ENCODE measurements at places on chromosomes 4 and X.
A peak's percentile ranks its signal among the peaks of the same experiment; 100 is the strongest.

GRCh38 chr4:26080870-26081628, 167.0 kb downstream of the SMIM20 start:
- DNase-seq: no peak

DNA sequence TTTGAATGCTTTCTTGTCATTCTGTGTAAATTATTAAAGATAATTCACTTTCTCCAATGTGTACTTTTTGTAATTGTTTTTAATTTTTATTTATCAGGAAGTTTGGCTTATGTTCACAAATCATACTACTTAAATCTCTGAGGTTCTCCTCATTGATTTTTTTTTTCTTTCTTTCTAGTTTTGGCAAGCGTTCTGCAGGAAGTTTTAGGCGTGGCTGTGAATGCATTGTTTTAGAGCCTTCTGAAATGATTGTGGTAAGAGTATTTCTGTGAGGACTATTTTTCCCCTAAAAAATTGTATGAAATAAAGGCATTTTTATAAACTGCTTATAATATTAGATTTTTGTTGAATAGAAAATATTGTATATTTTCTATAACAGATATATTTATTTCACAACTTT, 135.8 kb downstream of the RAPGEF2 start:
- DNase-seq: no peak

- DNase-seq: no peak
These were observed 50.3 kb downstream of the HMX1 start for GRCh38 chr4:8821151-8821950.

GRCh38 chrX:45445745-45446412, 245.2 kb upstream of the DIPK2B start:
- no peak for DNase-seq

DNA sequence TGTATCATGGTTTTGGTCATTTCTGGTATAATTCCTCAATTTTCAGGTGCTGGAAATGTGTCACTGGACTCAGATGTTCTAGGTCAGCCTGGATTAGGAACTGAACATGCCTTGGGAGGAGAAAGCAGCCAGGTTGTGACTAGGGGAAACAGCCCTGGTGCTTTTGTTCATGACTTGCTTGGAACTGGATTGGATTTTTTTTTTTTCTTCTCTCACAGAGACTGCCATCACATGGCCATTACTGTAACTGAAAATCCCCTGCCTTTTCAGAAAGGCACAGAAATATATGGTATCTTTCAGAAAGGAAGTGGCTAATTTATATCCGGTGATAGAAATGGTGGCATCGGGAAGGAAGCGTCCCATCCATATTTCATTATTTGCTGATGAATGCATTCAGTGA, 34.6 kb downstream of the SEPTIN11 start:
- no peak for DNase-seq

GRCh38 chrX:15448010-15448639, 45.0 kb downstream of the PIR start:
- DNase-seq: no peak

DNA sequence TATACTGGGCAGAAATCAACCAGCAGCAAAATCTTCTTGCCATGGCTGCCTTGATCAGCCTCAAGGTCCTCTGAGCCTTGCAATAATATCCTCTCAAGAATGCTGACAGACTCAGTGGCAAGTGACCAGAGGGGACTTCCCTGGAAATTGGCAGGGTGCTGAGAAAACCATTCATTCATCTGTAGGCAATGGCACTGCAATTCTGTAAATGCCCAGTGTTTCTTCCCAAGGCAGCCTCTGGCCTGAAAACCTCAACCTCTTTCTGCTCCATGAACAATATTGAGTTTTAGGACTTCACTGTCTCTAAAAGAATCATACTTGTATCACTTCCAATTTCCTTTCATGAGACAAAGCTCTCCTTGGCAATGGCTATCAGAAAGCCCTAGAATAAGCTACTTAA, 754.3 kb upstream of the TENM3 start:
- DNase-seq: no peak

- no peak for DNase-seq
These were observed 3.6 kb downstream of the MID1IP1 start for GRCh38 chrX:38804682-38805431.

DNA sequence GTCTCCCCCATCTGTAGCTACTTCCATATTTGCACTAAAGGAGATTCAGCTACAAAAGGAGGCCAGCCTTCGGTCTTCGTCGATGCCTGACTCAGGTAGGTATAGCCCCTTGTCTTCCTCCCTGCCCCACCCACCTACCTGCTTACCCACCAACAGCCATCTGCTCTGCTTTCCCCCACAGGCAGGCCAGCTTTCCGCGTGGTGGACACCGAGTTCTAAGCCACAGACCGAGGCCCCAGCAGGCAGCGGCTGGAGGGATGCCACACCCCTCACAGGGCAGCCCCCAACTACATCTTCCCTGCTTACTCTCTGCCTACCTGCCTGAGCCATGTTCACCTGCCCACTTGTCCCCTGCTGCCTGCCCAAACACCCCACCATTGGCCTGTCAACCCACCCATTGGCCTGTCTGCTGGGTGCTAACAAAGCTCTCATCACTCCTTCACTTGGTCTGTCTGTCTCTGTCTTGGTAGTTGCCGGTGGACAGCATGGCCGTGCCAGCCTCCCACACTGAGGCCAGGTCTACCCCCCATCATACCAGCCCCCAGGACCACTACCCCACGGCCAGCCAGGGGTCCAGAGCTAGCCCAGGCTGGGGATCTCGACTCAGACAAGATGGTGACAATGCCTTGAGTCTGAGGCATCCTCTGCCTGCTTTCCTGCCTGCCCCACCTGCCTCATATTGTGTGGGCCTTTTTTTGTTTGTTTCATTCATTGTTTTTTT, 4.1 kb upstream of the USP11 start:
- DNase-seq: no peak

DNA sequence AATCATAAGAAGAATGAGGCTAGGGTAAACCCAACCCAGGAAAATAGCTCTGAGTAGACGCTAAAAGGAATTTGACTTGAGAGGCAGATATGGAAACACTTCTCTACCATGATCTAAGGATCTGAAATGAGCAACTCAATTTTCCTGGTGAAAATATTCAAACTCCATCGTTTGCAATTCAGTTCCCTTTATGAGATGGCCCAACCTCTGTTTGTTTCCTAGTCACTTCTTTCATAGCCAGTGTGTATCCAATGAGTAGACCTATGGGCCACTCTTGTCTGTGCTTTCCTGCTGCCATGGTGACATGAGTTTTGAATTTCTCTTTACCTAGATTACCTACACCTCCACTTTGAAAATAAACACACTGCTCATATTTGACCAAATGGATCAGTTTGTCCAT, 176.2 kb upstream of the GPRIN3 start:
- DNase-seq: no peak

DNA sequence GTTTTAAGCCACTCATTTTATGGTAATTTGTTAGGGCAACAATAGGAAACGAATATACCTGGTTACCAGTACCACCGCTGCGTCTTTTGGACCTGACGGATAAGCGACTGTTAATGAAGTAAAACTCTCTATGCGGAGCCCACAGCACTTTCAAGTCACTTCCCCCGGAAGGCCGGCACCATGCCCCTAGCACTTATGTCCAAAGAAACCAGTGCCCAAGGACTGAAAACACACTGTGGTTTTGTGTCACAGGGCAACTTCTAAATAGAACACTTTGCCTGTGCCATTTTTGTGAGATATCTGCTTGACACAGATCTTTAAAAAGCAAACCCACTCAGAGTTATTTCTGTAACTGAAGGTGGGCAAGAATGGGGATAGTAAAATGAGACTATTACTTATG, 22.7 kb downstream of the SH3KBP1 start:
- DNase-seq: no peak

DNA sequence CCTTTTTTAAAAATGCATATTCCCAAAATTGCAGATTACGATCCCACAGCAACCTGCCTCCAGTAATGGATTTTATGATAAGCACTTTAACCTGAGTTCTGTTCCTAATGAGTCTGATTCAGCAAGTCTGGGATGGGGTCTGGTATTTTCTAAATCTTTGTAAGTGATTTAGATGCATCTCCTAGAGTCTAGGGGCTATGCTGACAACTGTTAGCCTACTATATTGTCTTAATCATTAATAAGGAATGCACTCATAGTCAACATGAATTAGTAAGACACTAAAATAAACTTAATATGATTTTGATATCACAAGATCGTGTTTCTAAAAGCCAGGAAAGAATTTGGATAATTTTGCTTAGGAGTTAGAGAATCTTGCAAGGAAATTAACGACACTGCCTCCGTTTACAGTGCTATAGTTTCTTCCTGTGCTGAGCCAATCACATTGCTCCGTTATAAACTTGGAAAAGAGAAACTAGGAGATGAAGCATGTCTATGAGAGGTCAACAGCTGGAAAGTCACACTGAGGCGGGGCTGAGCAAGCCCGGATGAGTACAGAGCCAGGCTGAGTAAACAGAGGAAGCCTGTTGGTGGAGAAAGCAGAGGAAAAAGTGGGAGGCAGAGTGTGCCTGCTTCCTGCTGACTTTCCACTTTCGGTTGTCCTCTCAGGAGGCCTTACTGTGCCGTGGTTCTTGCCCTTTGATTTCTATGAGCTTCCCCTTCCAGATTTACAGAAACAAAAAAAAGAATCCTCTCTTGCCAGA, 5.4 kb downstream of the SCARB2 start:
- DNase-seq: no peak

GRCh38 chr4:45155081-45155777, 428.9 kb upstream of the GNPDA2 start:
- DNase-seq: no peak

DNA sequence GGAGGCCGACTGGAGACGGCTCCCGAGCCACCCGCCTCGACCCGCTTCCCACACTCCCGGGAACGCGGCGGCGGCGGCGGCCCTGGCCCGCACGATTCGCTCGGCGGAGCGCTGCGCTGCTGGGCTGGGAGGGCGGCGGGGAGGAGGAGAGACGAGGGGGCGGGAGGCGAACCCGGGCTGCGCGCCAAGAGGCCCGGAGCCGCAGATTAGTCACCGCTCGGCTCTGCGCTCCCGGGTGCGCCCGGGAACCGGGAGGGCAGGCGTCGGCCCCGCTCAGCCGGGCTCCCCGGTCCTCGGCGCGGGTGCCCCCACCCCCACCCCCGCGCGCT, 11.2 kb upstream of the BCOR start:
- DNase-seq: no peak

- DNase-seq: no peak
These were observed 12.1 kb upstream of the ETNPPL start for GRCh38 chr4:108774809-108775530.

DNA sequence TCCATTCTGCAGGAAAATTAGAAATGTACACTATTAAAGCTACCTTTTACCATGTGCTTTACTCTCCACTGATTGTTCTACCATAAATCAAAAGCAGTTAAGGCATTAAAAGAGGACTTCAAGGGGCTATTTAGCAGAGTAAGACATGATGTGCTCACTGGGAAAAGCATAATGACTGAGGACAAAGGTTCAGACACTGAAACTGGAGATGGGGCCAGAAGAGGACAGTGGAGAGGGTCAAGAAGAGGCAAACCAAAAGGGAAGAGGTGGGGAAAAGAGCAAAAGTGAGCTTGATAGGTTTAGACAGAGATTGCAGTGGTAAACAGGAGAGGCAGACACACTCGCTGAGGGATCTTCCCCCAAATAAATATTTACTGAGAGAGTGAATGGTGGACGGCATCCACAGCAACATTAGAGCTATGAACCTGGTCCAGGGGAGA, 23.8 kb downstream of the SH3RF1 start:
- DNase-seq: no peak

DNA sequence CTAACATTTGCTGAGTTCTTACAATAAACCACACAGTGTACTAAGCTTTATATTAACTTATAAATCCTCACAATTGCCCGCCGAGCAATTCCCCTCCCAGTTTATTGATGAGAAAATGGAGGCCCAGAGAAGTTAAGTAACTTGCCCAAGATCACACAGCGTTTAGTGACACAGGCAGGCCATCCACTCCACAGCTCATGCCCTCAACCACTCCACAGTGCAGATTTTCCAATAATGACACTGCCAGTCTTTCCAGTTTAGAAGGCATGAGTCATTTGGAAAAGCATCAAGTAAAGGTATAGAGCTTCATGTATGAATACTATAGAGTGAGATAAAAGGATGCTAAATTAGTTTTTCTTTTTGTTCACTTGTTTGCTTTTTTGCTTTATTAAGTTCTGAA, 208.5 kb downstream of the CAMK2D start:
- no peak for DNase-seq

DNA sequence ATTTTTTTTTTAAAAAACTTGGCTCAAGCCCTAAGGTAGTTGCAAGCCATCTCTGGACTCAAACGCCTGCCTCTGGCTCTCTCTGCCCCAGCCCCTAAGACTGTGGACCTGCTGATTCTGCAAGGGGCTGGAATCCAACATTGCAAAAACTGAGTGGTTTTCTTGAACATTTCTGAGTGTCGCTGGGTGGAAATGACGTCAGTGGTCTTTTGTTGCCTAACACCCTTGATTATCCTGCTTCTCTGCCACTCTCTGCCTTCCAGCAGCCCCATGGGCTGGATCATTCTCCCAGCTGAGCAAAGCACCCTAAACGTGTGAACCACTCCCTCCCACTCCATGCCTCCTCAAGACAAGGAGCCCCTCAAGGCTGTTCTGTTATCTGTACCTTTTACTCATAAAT, 16.6 kb downstream of the BST1 start:
- DNase-seq: no peak

- peak; percentile 64 for DNase-seq
These were observed 92.7 kb upstream of the ARX start for GRCh38 chrX:25108481-25108880.

- DNase-seq: no peak
These were observed 32.3 kb upstream of the TFDP3 start for GRCh38 chrX:133250184-133251100.

DNA sequence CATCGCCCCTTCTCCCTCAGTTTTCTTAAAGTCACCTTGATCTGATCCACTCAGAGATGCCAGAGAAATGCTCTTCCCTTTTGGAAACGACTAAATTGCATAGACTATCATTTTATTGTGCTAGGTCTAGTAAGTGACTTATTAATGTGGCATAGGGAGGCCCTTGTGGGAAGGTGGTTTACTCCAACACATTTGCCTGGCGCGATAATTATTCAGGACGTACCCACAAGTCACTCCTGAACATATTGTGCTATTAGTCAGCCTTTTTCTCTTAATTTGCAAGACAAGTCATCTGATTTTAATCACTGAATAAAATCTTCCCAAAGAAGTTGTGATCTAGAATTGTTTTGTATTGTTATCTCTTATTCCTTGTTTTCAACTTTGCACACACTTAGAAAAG, 7.6 kb downstream of the ENPEP start:
- no peak for DNase-seq

Measured in NCI-H524 treated with DMSO at 0.1 percent for 48 hours (cell line).